ENCODE measurements at places on chromosomes 16 and 17.

- no peak for DNase-seq
These were observed 56.3 kb downstream of the METRNL start for GRCh38 chr17:83135692-83136091.

- DNase-seq = no peak
These were observed 70.1 kb downstream of the AMFR start for GRCh38 chr16:56355221-56355620.

DNA sequence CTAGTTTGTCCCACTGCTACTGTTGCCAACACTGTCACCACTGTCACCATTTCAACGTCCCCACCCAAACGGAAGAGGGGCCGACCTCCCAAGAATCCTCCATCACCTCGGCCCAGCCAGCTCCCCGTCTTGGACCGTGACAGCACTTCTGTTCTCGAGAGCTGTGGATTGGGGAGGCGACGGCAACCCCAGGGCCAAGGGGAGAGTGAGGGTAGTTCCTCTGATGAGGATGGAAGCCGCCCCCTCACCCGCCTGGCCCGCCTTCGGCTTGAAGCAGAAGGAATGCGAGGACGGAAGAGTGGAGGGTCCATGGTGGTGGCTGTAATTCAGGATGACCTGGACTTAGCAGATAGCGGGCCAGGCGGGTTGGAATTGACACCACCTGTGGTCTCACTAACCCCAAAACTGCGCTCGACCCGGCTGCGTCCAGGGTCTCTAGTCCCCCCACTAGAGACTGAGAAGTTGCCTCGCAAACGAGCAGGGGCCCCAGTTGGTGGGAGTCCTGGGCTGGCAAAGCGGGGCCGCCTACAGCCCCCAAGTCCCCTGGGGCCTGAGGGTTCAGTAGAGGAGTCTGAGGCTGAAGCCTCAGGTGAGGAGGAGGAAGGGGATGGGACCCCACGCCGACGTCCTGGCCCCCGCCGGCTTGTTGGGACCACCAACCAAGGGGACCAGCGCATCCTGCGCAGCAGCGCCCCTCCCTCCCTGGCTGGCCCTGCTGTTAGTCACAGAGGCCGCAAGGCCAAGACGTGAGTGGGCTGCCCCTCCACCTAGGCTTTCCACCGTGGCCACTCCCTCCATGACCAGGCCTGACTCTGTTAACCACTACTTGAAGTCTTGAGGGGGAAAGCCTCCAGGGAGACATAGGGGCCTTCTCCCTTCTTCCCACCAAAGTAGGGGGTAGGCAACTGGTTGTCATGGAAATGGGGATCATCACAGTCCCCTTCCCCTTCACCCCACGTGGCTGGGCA lies 9.0 kb upstream of the PHKG2 start:
- DNase-seq = no peak

DNA sequence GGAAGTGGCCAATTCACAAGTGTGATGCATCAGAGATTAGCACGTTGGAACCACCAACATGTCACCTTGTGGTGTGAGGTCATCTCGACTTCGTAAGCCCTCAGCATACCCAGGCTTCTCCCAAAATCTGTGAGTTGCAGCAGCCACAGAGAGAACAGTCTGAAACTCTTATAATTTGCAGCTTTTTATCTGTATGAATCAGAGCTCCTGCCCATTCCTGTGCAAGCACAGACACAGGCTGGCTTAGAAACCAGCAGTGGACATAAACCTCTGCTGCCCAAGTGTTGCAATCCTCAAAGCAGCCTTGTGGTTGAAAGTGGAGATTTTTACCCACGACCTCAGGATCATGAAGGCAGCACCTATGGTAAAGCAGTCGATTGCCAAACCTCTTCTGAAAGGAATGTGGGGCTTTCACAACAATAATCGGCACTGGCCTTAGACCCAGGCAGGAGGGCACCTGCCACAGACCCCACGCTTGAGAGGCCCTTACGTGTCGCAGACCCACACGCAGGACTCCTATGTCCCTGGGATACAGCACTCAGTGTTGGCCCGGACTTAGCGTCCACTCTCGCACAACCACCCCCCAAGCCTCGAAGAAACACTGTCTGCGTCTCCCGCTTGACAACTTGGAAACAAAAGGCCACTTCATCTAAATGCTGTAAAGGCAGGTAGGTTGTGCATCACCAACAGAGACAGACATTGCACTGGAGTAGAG lies 24.5 kb upstream of the OSGIN1 start:
- no peak for DNase-seq

DNA sequence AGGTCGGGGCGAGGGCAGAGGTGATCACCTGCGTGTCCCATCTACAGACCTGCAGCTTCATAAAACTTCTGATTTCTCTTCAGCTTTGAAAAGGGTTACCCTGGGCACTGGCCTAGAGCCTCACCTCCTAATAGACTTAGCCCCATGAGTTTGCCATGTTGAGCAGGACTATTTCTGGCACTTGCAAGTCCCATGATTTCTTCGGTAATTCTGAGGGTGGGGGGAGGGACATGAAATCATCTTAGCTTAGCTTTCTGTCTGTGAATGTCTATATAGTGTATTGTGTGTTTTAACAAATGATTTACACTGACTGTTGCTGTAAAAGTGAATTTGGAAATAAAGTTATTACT lies 28.9 kb downstream of the STH start:
- no peak for DNase-seq

DNA sequence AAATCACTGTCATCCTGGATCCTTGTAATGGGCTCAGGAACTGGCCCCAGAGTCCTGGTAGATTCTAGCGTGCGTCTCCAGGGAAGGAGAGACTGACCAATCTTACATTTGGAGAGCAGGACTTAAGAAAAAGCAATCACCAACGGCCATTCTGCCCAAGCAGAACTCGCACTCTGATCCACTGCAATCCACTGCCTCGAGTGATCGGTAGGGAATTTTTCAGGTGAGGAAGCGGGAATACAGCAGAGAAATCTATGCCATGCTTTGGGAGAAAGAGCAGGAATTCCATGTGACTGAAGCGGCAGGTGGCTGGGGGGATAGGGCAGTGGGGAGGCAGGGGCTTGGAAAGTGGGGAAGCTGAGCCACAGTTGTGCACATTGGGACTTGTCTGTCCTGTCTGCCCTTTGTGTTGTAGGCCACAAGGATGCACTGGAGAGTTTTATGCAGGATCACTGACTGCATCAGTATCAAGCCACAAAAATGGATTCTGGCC lies 143.9 kb upstream of the HS3ST2 start:
- no peak for DNase-seq

- no peak for DNase-seq
These were observed 4.8 kb upstream of the MEAK7 start for GRCh38 chr16:84509032-84509950.

- DNase-seq = no peak
These were observed 3.8 kb upstream of the ACTG1 start for GRCh38 chr17:81516439-81516838.

DNA sequence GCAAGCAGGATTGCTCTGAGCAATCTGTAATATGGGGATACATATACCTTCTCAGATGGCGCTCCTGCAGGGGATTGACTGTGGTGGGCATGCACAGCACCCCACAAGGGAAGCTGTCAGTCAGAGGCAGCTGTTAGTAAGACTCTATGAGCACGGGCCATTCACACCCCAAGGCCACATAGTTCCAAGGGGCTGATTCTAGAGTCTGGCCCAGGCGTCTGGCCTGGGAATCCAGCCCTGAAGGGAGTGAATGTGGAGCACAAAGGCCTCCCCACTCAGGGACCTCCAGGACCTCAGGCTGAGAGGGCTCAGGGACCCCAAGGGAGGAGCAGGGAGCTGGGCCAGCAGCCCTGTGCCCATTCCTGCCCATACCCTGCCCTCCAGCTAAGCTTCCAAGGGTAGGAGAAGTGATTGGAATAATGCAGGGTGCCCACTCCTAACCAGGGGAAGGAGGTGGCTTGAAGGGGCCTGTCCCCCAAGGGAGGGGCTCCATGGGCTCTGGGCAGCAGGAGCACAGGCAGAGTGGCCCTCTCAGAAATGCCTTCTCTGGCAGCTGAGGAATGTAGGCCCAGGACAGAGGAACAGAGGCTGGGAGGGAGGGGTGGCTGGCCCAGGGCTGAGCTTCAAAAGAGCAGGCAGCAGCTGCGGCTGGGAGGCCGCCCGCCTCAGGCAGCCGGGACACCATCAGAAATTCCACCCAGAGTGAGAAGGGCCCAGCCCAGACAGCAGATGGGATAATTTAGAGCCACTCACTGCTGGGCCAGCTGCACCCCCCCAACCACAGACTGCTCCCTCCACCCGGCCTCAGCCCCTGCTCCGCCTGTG lies 48.9 kb upstream of the MRPS23 start:
- no peak for DNase-seq

- DNase-seq = no peak
These were observed 3.7 kb upstream of the HSD17B2 start for GRCh38 chr16:82031116-82032084.

DNA sequence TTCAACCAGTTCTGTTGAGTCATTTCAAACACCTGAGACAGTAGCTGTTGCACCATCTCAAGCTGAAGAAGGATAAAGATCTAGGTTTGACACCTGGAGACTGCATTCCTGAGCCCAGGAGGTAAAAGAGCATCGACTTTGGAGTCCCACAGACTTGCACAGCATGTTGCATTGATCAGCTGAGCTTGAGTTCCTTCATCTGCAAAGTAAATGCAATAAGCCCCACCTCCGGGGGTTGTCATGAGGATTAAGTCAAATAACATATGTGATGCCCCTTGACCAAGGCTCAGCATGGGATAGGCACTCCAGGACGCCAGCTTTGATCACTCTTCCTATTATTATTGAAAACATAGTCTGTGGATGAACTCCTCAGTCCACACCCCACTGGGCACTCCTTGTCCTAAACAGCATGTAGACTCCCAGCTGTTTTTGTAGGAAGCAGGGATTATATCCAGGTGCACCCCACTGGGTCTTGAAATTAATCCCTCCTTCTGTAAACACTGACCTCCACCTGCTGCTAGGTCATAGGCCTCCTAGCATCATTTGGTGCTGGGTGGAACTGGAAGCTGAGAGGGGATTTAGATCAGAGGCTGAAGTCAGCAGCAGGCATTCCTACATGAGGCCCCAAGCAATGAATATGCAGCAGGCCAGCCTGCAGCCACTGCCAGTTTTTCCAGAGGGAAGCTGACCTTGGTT lies 259.0 kb downstream of the HS3ST4 start:
- no peak for DNase-seq

- no peak for DNase-seq
These were observed 201.3 kb downstream of the CEP112 start for GRCh38 chr17:65990593-65990992.

- no peak for DNase-seq
These were observed 18.3 kb upstream of the SUPT4H1 start for GRCh38 chr17:58370309-58370708.

- no peak for DNase-seq
These were observed 53.4 kb downstream of the NF1 start for GRCh38 chr17:31148205-31148604.

DNA sequence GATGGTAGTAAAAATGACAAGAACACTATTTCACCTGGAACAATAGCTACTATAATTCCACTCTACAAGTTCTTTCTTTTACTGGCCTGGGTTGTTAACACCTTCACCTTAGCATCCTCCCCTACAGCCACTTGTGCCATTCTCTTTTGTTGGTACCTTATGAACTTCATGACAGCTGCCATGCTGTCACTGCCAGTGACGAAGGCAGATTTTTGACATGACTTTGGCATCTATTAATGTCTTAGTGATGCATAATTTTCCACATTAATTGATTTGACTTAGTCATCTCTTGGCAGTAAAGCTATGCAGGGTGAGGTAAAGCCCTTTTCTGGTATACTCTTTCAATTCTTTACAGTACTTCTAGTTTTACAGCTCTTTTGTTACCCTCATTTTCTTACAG lies 207.9 kb downstream of the TANC2 start:
- no peak for DNase-seq

DNA sequence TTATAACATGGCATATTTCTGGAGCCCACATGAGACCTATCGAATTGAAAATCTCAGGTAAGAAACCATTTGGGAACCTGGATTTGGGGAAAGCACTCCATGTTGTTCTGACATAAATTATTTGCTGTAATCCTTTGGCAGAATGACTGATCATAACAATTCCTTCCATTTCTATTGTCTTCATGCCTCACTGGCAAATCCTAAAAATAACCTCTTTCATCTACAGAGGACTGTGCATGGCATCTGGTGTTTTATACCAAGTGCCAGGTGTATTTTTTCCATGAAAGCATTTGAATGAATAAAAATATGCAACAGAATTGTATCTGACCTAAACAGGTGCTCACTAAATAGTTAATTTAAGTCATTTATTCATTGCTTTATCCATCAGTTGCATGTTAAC lies 33.7 kb upstream of the COQ7 start:
- no peak for DNase-seq

- DNase-seq = no peak
These were observed 8.1 kb downstream of the CRISPLD2 start for GRCh38 chr16:84827897-84828296.

DNA sequence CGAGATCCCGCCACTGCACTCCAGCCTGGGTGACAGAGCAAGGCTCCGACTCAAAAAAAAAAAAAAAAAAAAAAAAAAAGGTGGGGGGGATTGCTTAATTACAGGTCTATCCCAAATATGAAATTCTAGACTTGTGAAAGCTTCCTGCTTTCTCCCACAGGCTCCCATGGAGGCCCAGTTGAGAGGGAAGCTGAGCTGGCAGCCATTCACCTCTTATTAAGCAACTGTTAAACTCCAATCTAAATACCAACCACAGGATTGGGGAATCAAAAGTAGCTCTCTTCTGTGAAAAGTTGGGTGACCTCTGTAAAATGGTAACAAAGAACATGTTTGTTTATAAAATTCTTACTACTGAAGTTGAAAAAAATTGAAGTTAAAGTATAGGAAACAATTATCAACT lies 45.8 kb upstream of the STAC2 start:
- no peak for DNase-seq

- DNase-seq = no peak
These were observed 165.0 kb upstream of the RBFOX1 start for GRCh38 chr16:7167626-7168025.

- DNase-seq = no peak
These were observed 14.8 kb upstream of the PVALEF start for GRCh38 chr17:81150377-81151077.

DNA sequence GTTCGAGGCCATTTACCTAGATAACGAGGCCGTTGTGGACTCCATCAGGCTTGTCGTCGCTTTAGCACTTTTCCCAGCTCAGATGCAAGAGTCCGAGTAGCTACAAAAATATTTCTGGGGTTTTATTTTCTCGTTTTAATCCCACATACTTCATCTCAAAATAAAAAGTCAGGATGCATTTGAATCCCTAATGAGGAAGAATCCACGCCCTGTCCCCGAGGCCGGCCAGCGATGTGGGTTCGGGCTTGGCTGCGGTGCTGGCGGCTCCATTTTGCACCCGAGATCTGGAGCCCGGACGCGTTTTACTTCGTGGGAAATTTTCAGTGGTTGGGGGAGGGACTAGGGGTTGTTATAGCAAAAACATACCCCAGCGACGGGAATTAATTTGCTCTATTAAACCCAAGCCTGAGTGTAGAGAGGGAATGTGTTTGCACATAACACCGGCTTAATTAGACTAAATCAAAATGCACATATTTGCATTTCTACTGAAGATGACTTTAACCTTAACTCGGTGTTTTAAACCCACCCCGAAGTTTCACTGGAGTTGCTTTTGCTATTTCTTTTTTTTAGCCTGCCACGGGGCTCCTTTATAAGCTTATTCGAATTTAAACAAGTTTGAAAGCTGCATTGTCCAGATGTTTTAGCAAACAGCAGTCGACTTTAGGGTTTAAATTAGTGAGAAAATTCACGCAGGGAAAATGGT lies 4.8 kb downstream of the IRX5 start:
- no peak for DNase-seq

- DNase-seq = no peak
These were observed 74.7 kb downstream of the KLHDC4 start for GRCh38 chr16:87690911-87691685.

Data from central memory CD4-positive, alpha-beta T cell (primary cell).